Nephron progenitor cell (in vitro differentiated cells): ENCODE measurements at places on chromosomes 4 and X.

- DNase-seq: no peak
Measured at GRCh38 chr4:139537292-139537691, 18.7 kb downstream of the SETD7 start.

GRCh38 chr4:8282742-8283141, 13.2 kb downstream of the HTRA3 start:
- DNase-seq: no peak

DNA sequence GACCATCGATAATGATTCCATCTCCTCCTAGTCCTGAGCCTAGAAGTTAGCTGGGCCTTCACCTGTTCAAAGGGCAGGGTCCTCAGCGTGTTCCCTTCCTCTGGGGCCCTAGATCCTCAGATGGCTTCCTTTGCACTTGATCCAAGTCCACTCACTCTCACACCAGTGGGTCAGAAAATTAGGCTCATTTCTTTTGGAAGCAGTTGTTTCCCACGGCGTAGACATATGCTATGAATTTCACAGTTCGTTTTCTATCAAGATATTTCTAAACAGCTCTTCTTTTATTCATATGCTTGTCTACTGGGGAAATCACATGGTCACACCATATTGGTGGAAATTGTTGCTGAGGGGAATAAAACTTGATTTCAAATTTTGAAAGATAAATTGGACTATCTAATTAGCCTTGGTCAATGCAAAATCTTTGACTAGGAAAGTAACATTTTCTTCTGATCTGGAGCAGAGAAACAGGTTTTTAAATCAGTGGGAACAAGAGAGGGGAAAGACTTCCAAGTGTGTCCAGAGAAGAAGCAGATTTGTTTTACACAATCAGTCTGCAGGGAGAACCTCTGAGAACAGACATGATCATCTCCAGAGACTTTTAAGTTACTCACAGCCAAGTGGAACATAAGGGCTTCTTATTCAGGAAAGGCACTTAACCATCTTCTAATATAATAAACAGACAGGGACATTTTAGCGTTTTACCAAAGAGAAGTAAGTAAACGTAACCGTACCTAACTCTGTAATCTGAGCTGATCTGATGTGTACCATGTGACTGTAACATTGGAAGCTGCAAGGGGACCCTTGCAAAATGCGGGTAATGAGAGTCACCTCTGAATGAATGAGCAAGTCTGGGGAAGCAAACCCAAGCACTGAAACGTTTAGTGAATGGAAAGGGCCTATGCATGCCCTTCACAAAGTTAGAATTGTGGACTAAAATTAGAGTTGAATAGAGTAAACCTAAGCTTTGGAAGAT, 455.7 kb upstream of the FAT1 start:
- no peak for DNase-seq

DNA sequence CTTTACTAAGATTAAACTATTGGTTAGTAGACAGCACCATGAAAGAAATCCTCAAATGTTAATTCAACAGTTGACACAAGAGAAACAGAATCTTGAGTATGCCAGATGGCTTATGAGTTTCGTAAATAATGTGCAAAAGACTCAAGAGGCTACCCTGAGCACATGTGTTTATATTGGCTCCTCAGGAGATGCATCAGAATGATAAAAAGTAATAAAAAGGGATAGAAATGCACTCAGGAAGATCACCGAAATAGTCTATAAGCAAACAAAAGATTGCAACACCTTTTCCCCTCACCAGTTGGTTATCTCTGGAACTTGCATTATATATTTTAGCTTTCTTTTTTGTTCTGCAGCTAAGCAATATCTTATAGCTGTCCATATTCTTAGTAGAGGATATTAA, 84.4 kb downstream of the SCFD2 start:
- no peak for DNase-seq

DNA sequence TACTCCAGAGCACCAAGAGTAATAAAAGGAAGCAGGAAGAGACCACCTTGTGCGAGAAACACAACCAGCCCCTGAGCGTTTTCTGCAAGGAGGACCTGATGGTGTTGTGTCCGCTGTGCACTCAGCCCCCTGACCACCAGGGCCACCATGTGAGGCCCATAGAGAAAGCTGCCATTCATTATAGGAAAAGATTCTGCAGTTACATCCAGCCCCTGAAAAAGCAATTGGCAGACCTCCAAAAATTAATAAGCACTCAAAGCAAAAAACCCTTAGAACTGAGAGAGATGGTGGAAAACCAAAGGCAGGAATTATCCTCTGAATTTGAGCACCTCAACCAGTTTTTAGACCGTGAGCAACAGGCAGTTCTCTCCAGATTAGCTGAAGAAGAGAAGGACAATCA, 5.7 kb downstream of the TRIM75 start:
- DNase-seq: no peak

DNA sequence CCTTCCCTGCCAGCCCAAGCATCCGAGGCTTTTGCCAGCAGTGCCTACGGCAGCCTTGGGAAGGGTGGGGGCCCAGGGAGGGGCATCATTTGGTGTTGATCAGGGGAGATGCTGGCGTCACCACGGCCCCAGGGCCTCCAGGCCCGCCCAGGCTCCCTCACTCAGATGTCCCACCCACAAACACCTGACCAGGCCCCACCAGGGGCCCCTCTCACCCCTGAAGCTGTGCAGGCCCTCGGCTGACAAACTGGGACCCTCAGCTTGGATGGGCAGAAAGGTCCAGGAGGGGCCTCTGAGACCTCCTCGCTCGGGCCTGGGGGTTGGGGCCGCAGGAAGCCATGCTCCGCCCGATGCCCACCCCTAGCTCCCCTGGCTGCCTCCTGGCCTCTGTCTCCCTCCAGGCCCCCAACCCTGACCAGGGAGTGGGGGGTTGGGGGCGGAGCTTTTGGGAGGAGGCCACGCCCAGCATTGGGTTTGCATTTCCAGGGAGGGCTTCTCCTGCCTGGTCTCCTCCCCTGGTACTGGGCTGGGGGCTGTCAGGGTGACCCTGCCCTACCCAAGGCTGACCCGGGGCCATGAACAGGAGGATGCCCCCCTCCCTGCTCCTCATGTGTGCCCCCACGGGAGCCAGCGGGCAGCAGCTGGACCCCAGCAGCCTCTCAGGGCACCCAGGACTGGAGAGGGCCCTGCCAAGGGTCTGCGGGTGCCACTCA, 33.4 kb upstream of the SPON2 start:
- no peak for DNase-seq

DNA sequence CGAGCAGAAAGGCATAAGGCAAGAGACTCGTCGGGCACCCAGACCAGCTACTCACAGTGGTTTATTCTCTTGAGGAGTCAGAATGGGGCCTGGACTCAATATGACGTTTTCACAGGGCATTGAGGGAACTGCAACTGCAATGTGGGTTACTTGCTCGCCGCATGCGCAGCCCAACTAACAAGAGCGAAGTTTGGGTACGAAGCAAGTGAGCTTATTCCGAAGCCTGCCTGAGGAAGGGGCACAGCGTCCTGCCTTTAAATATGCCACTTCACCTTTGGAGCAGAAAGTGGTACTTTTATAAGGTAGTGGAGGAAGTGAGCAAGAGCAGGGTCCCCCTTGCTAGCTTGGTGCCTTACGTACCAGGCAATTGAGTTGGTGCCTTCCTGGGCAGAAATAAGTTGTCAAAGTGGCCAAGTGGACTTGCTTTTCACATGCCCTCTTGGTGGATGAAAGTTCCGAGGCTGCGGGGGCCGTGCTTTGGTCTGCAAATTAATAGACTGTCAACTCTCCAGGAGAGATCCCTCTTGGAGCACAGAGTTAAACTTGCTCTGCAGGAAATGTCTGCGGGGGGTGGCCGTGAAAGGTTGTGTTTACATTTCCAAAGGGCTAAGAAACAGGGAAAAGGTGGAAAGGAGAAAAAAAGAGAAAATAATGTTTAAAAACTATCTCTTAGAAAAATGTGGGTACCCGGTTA, 480.4 kb downstream of the TRIML1 start:
- DNase-seq: no peak

DNA sequence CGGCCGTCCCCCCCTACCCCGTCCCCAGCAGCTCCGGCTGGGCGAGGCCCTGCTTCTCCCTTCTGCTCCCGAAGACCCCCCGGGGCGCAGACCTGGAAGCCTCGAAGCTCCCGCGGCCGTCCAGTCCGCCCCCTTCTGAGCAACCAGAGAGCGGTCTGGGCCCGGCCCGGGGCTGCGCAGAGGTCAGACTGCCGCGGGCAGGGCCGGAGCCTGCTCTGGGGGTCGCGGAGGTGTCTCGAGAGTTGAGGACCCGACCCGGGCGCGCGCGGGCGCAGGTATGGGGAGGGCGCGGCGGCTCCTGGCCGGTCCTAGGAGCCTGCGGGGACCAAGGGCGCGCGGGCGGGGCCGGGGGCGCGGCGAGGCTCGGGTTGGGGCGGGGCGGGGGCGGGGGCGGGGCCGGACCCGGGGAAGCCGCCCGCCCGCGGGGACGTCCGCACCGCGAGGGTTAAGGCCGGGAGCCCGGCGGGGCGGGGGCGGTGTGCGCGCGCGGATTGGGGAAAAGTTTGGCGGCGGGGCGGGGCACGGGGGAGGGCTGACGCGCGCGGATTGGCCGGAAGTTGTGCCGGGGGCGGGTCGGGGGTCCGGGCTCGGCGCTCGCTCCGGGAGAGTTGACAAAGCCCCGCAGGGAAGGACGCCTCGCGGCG, at the start of gene FGFRL1:
Gene FGFRL1, plus strand, starts transcription at position 605 of the 644 bp plus-strand sequence. CDS start 860 bp downstream, outside the sequence.
- DNase-seq: peak; percentile 98

- no peak for DNase-seq
Measured at GRCh38 chr4:153832054-153832453, 43.2 kb upstream of the SFRP2 start.

- DNase-seq: no peak
Measured at GRCh38 chr4:34464196-34464595, 1780.1 kb downstream of the ARAP2 start.

GRCh38 chr4:142238589-142238988, 602.2 kb downstream of the IL15 start:
- no peak for DNase-seq

DNA sequence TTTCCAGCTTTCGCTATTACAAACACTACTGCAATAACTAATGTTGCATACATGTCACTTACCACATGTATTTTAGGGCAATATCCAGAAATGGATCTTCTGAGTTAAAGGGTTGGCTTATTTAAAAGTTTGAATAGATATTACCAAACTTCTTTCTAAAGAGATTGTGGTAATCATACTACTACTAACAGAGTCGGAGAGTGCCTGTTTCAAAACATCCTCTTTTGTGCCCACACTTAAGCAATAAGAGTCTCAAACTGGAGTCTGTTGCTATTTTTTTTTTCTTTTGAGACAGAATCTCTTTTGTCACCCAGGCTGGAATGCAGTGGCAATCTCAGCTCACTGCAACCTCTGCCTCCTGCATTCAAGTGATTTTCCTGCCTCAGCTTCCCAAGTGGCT, 35.8 kb downstream of the FGFBP1 start:
- no peak for DNase-seq

- no peak for DNase-seq
Measured at GRCh38 chrX:151393514-151393913, 3.5 kb upstream of the VMA21 start.

DNA sequence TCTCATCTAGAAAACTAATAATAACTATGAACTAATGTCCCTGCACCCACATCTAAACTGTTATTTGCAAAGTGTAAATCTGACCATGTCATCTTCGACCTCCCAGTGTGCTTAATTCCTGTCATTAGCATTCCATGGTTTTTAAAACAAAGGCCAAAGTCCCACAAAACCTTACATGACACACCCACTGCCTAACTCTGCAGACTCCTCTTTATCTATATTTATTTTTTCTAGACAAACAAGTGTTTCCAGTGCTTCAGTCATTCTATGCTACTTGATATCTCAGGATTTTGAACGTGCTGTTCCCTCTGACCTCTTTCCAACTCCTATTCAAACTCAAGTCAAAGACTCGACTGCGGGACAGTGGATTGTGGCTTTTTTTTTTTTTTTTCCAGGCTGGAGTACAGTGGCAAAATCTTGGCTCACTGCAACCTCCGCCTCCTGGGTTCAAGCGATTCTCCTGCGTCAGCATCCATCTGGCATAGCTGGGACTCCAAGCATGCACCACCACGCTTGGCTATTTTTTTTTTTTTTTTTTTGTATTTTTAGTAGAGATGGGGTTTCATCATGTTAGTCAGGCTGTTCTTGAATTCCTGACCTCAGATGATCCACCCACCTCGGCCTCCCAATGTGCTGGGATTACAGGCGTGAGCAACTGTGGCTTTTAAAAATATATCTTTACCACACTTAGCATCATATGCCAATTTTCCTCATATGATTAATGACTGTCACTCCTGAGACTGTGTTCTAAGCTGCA, 1511.0 kb downstream of the ARAP2 start:
- no peak for DNase-seq

GRCh38 chr4:67765928-67766327, 11.7 kb upstream of the GNRHR start:
- no peak for DNase-seq

DNA sequence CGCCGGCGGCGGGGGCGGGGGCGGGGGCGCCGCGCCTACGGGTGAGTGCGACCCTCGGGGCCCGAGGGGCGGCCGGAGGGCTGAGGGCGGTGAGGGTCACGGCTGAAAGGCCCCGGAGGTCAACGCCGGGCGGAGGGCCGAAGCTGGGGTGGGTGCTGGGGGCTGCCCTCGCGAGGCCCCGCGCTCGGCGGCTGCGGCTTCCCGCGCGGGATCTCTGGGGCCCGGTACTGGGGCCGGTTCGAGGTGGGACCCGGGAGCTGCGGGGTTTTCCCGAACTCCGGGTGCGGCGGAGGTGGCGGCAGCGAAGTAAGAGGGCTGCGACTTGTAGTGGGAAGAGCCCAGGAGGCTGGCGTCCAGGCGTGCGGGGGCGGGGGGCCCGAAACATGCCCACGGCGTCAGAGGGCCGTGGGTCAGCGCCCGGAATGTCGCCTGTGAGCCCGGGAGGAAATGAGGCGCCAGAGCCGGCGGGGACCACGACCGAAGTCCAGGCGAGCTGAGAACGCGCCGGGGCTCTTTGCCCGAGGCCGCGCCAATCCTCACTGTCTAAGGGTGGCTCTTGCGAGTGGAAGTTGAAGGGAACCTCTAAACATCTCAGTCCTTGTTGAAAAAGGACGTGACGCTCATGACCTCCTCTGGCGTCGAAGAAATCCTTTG, 407 bp downstream of the IL13RA1 start:
- DNase-seq: peak; percentile 50

GRCh38 chr4:41183021-41183553, 31.3 kb downstream of the APBB2 start:
- DNase-seq: no peak

DNA sequence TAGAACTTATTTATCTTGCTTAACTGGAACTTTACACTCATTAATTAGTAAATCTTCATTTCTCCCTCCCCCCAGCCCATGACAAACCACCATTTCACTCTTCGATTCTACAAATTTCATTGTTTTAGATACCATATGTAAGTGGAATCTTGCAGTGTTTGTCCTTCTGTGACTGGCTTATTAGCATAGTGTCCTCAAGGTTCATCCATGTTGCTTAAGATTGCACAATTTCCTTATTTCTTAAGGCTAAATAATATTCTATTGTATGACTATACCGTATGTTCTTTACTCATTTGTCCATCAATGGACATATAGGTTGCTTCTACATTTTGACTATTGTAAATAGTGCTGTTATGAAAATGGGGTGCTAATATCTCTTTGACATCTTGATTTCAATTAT, 24.5 kb upstream of the RNF212 start:
- DNase-seq: no peak

GRCh38 chrX:69142788-69143469, 22.3 kb downstream of the PJA1 start:
- peak; percentile 23 for DNase-seq
